ENCODE measurements at places on chromosomes 7 and 10.

GRCh38 chr7:68433462-68434070 lies 1164.7 kb upstream of the AUTS2 start:
- no peak for DNase-seq

- DNase-seq, result no peak
These were observed 194.3 kb downstream of the CCDC3 start for GRCh38 chr10:12807096-12807755.

DNA sequence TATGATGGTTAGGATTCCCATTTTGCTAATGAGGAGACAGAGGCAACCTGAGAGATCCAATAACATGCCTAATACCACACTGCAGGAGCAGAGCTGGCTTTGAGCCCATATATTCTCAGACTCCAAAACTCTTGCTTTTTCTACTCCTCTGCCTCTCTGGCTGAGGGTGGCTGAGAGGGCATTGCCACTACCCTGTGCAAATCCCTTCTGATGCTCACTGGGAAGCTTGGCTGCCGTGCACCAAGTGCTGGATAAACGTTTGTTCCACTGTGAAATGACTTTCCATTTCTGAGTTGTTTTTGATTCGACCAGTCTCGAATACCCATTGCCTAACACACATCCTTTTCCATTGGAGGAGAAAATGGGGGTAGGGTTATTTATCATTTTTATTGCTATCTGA lies 123.1 kb upstream of the SORCS3 start:
- no peak for DNase-seq

GRCh38 chr10:73998623-73998928 lies 660 bp downstream of the VCL start:
- DNase-seq, result no peak

- no peak for DNase-seq
These were observed 55.3 kb upstream of the BMPER start for GRCh38 chr7:33849971-33850559.

DNA sequence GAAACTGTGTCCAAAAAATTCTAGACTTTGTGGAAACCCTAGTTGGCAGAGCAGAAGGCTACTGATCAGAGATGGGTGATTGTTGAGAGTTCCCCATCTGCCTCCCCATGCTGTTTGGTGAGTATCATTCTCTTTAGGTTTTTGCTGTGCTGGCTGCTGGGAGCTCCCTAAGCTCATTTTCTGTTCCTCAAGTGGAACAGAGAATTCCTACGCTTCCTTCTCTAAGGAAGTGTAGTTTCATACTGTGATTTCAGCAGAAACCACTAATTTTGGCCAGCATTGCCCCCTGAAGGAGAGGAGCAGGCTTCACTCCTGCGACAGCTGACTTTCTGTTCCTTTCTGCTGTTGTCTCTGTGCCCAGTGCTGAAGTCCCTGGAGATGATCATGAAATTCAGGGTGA lies 355.3 kb upstream of the NPVF start:
- no peak for DNase-seq

DNA sequence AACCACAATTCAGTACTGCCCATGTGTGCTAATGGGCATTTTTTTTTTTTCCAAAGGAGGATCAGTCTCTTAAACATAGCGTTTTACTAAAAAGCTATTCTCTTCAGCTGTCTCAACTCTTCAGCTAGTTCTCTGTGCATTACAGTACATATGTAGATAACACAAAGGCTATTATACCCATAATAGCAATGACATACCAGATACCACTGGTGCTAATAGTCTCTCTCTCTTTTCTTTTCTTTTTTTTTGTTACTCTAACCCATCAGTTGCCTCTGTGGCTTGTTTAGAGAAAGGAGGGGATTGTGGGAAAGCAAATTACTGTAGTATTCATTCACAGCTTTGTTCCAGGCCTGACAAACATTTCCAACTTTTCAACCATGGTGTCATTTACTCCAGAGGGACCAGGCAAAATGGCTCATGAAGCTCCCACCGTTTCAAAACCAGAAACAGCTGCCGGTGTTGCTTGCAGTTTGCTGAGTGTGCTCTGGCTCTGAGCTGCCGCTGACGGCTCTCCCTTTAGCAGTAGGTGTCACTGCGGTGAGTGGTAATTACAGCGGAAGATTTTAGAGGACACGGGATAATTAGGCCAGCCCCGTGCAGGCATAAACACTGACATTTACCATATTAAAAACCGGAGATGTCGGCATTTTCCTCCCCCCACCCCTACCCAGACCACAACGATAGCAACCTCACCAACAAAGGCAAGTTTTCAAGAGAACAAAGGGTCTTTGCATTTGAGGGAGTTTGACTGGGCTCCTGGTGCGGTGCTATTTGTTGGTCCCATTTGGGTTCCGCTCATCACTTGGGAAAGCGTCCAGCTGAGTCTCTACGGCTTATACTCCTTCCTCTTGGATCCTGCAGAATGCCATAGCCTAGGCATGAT lies 1005.5 kb downstream of the KCNMA1 start:
- no peak for DNase-seq

GRCh38 chr7:106952658-106953231 lies 87.7 kb downstream of the PIK3CG start:
- DNase-seq, result no peak

- no peak for DNase-seq
These were observed 53.0 kb downstream of the CACUL1 start for GRCh38 chr10:118701529-118702323.

DNA sequence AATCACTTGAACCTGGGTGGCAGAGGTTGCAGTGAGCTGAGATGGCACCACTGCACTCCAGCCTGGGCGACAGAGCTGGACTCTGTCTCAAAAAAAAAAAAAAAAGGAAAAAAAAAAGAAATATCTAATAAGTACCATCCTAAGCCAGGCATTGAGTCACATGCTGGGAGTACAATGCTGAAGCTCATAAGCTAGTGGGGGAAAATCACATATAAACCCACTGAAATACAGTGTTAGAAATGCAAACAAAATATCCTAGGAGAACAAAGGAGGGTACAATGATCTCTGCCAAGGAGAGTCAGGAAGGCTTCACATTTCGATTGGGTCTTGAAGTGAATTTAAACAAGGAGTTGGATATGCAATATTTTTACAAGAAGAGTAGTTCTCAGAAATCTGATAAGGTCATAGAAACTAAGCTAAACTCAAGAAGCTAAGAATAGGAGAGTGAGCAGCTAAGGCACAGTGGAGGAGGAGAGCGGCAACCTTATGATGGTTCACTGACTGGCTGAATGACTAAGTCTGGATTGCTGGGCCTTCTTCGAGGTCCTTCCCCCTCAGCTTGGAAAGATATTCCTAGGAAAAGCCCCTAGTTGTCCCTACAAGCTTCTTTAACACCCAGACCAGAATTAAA lies 115.5 kb downstream of the PHTF2 start:
- no peak for DNase-seq

- no peak for DNase-seq
These were observed 345.5 kb downstream of the REEP3 start for GRCh38 chr10:63866747-63867140.

DNA sequence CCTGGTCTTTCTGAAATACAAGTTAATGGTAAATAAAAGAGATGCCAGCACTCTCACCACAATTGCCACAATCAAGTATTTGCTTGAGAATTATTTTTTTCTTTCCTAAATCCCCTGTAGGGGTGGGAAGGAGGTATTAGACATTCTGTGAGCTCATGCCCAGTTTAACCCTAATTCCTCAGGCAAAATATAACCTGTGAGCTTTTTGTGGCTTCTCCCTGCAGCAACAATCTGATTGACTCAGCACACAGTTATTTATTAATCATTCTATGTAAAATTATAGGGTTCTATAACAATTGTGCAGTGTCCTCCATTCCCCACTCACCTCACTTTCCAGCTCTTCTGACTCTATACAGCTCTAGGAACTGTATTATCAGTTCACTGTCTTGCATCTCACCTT lies 66.3 kb downstream of the GLI3 start:
- no peak for DNase-seq

- DNase-seq, result no peak
These were observed 27.5 kb upstream of the FIGNL1 start for GRCh38 chr7:50477640-50478039.

DNA sequence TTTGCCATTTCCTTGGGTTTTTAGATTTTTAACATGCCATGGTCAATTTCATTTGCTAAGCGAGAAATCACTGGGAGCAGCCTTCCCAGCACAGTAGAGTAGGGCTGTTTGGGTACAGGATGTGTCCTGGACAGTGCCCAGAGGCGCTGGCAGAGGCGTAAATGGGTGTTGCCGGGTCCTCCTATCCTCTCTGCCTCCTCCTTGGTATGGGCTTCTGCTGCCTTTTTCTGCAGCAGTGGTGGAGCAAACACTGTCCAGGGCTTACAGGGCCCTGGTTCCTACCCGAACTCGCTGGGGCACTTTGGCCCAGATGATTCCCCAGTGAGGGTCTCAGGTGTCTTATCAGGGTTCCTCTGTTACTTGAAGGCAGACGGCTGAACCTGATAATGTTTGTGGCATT lies 298.3 kb downstream of the RPS24 start:
- DNase-seq, result no peak

Measured in immature natural killer cell (primary cell).